ENCODE measurements at places on chromosomes 3 and 15. TPM values are rescaled to one million over a fixed set of nuclear protein-coding genes. Genes with fewer than 3 reads are reported as not detected.

Gene PLA2G4D
- not detected for total RNA-seq

Gene SLC27A2
- total RNA-seq, result 0.91 TPM

Gene GOLGA6L10
- 3.6 TPM for total RNA-seq

Gene P2RY14
- total RNA-seq, result not detected

Gene NKIRAS1
- 8.8 TPM for total RNA-seq

Gene CASR
- total RNA-seq, result not detected

Gene GP9
- total RNA-seq, result not detected

Gene NGLY1
- total RNA-seq, result 29.9 TPM

Gene GOLGA8S
- 0.33 TPM for total RNA-seq

Gene XRN1
- 20.0 TPM for total RNA-seq

Gene SSR3
- 131 TPM for total RNA-seq

Gene CSTA
- total RNA-seq, result not detected

Gene DUOXA1
- not detected for total RNA-seq

Gene SPTBN5
- total RNA-seq, result 1.1 TPM

Gene RASGRF1
- total RNA-seq, result 0.16 TPM

Gene ITGB5
- total RNA-seq, result 81.9 TPM

Gene GPR156
- total RNA-seq, result 2.4 TPM

Gene GOLGA8Q
- not detected for total RNA-seq

Gene U2SURP
- total RNA-seq, result 152 TPM

Gene SAMMSON
- total RNA-seq, result not detected

Gene IGDCC3
- 298 TPM for total RNA-seq

Gene ZNF501
- total RNA-seq, result 5.3 TPM

Gene RNF13
- total RNA-seq, result 29.9 TPM

Gene TMEM45A
- total RNA-seq, result 18.7 TPM

Gene ATP13A5
- not detected for total RNA-seq

Gene CPNE9
- 1.3 TPM for total RNA-seq

Gene GOLGA8O
- total RNA-seq, result not detected

Gene CACNA1D
- total RNA-seq, result 1.1 TPM

Gene BFSP2
- total RNA-seq, result not detected

Gene PCBP4
- 235 TPM for total RNA-seq

Gene RAB6B
- 15.5 TPM for total RNA-seq

Gene MLF1
- total RNA-seq, result 21.0 TPM

Gene IL17RC
- total RNA-seq, result 7.3 TPM

Gene NR1I2
- 0.26 TPM for total RNA-seq

Gene THPO
- 0.98 TPM for total RNA-seq

Gene MKRN2OS
- not detected for total RNA-seq

Gene ARPC4
- 156 TPM for total RNA-seq

Gene GRK7
- not detected for total RNA-seq

Gene GRAMD2A
- 0.35 TPM for total RNA-seq

Gene STARD9
- 16.5 TPM for total RNA-seq

Gene ADAMTS17
- 2.3 TPM for total RNA-seq

Gene CMTM7
- 37.4 TPM for total RNA-seq

Gene ACAP2
- 35.7 TPM for total RNA-seq

Gene C2CD4A
- not detected for total RNA-seq

Gene LRTM1
- not detected for total RNA-seq

Gene CCR3
- total RNA-seq, result not detected

Gene CIB2
- total RNA-seq, result 37.7 TPM

Data from neural crest cell (in vitro differentiated cells).